ENCODE measurements at places on chromosomes 1 and 21.

GRCh38 chr1:56191369-56191768 is 388.0 kb downstream of the PLPP3 start:
- no peaks in the 10 kb centered on the region for H3K4me1 ChIP-seq
- H3K4me3 ChIP-seq: no peak overlapping the region
- no peak overlapping the region for H3K27ac ChIP-seq
- DNase-seq: no peak

GRCh38 chr1:154866257-154867063 is 3.6 kb downstream of the KCNN3 start:
- H3K27me3 ChIP-seq: peaks cover 88% of the 10 kb centered on the region
- H3K36me3 ChIP-seq: no peaks in the 10 kb centered on the region
- H3K4me1 ChIP-seq: peaks cover 33% of the 10 kb centered on the region
- peak overlapping the region; percentile 18 for H3K27ac ChIP-seq

GRCh38 chr1:76110666-76111065 is 36.1 kb downstream of the ST6GALNAC3 start:
- no peak for DNase-seq
- H3K27me3 ChIP-seq: peaks cover 3% of the 10 kb centered on the region
- H3K36me3 ChIP-seq: no peaks in the 10 kb centered on the region
- H3K27ac ChIP-seq: no peak overlapping the region

GRCh38 chr1:226788965-226789364 is 49.9 kb upstream of the ITPKB start:
- no peak overlapping the region for H3K4me3 ChIP-seq
- no peaks in the 10 kb centered on the region for H3K36me3 ChIP-seq
- peaks cover 13% of the 10 kb centered on the region for H3K27me3 ChIP-seq
- no peak overlapping the region for H3K27ac ChIP-seq
- H3K4me1 ChIP-seq: no peaks in the 10 kb centered on the region

- no peak overlapping the region for H3K4me3 ChIP-seq
- no peaks in the 10 kb centered on the region for H3K36me3 ChIP-seq
- no peak overlapping the region for H3K27ac ChIP-seq
- no peaks in the 10 kb centered on the region for H3K27me3 ChIP-seq
- DNase-seq: no peak
- H3K4me1 ChIP-seq: peaks cover 33% of the 10 kb centered on the region
Measured at GRCh38 chr1:109824349-109825115, 60.8 kb upstream of the EPS8L3 start.

DNA sequence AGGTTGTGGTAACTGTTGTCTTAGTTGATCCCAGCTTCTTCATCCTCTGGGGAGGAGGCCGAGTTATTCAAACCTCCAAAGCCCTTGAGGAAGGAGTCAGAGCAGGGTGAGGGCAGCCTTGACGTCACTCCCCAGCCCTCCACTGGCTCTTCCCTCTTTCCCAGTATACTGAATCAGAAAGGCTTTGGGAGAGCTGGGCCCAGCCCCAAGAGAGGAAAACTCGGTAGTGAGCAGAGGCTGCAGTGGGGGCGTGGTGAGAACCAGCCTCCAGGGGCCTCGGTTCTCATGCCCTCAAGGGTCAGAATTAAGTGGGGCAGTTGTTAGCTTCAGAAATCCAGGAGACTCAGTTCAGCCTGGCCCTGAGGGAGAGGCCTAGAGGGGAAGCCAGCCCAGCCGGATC is 1.8 kb upstream of the GJA4 start:
- no peaks in the 10 kb centered on the region for H3K4me1 ChIP-seq
- no peak overlapping the region for H3K4me3 ChIP-seq
- H3K36me3 ChIP-seq: peaks cover 2% of the 10 kb centered on the region
- no peak for DNase-seq
- peaks cover 66% of the 10 kb centered on the region for H3K27me3 ChIP-seq
- H3K27ac ChIP-seq: no peak overlapping the region

DNA sequence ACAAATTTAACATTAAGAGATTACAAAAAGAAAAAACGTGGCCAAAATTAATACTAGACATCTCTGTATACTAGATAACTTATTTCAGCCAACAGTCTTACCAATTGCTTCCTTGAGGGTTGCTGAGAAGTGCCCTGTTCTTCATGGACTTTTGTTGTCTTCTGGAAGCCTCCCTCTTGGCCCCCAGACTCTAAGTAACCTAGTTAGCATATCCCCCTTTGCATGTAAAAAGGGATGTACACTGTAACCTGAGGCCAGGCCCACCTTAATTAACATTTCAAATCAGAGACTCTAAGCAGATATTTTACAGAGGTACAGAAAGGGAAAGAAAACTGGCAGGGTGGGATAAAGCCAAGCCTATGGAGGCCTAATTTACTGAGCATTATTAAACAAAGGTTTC is 1047.3 kb downstream of the ADGRL2 start:
- no peaks in the 10 kb centered on the region for H3K4me1 ChIP-seq
- H3K27ac ChIP-seq: no peak overlapping the region
- H3K36me3 ChIP-seq: no peaks in the 10 kb centered on the region
- DNase-seq: no peak
- H3K27me3 ChIP-seq: no peaks in the 10 kb centered on the region

GRCh38 chr1:2927393-2928360 is 93.6 kb upstream of the ACTRT2 start:
- H3K4me1 ChIP-seq: peaks cover 3% of the 10 kb centered on the region
- H3K27me3 ChIP-seq: no peaks in the 10 kb centered on the region
- H3K27ac ChIP-seq: no peak overlapping the region
- no peak for DNase-seq
- H3K4me3 ChIP-seq: no peak overlapping the region

- no peak overlapping the region for H3K4me3 ChIP-seq
- H3K27me3 ChIP-seq: no peaks in the 10 kb centered on the region
- H3K36me3 ChIP-seq: no peaks in the 10 kb centered on the region
Measured at GRCh38 chr21:42012763-42013329, 2.7 kb upstream of the ZBTB21 start.

- H3K27ac ChIP-seq: no peak overlapping the region
- no peak for DNase-seq
- no peak overlapping the region for H3K4me3 ChIP-seq
- no peaks in the 10 kb centered on the region for H3K4me1 ChIP-seq
Measured at GRCh38 chr21:26365849-26366248, 195.3 kb upstream of the APP start.

Measured in mesenchymal stem cell (in vitro differentiated cells and primary cell).